SK-MEL-5 (cell line): ENCODE measurements at places on chromosomes 1 and 21. TPM values are rescaled to one million over a fixed set of nuclear protein-coding genes. Genes with fewer than 3 reads are reported as not detected.

SPATA21 gene
- total RNA-seq: 0.08 TPM in 1 of 2 replicates, not detected in the other

SPRR2B gene
- not detected in 2 replicates for total RNA-seq

PLEKHN1 gene
- 0.03 and 0.11 TPM in 2 replicates for total RNA-seq

MMP23B gene
- total RNA-seq: not detected in 2 replicates

LIPI gene
- not detected in 2 replicates for total RNA-seq

DEPDC1 gene
- total RNA-seq: 23.3 and 27.6 TPM in 2 replicates

RXRG gene
- 44.3 and 53.3 TPM in 2 replicates for total RNA-seq

PRPF38A gene
- total RNA-seq: 8.5 and 11.0 TPM in 2 replicates

NUF2 gene
- total RNA-seq: 28.7 and 30.1 TPM in 2 replicates

KRTAP13-2 gene
- not detected in 2 replicates for total RNA-seq

KRTAP10-1 gene
- not detected in 2 replicates for total RNA-seq

MPL gene
- total RNA-seq: not detected in 2 replicates

GUCA2A gene
- not detected in 2 replicates for total RNA-seq

TMEM82 gene
- total RNA-seq: not detected in 2 replicates

RHOU gene
- 0.79 and 0.80 TPM in 2 replicates for total RNA-seq

PHLDA3 gene
- total RNA-seq: 36.1 and 36.9 TPM in 2 replicates

CFAP57 gene
- not detected in 2 replicates for total RNA-seq

CD52 gene
- total RNA-seq: not detected in 2 replicates

TP73 gene
- 0.32 and 0.40 TPM in 2 replicates for total RNA-seq
